ENCODE measurements at places on chromosomes 12 and 14.

- DNase-seq: no peak
These were observed 14.9 kb downstream of the LEMD3 start for GRCh38 chr12:65184176-65184857.

DNA sequence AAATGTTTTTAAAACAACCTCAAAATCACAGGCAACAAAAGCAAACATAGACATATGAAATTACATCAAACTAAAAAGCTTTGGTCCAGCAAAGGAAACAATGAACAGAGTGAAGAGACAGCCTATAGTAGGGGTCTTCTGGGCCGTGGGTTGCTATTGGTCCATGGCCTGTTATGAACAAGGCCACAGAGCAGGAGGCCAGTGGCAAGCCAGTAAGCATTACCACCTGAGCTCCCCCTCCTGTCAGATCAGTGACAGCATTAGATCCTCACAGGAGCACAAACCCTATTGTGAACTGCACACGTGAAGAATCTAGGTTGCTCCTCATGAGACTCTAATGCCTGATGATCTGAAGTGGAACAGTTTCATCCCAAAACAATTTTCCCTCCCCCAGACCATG is 174.0 kb downstream of the DIO2 start:
- no peak for DNase-seq

DNA sequence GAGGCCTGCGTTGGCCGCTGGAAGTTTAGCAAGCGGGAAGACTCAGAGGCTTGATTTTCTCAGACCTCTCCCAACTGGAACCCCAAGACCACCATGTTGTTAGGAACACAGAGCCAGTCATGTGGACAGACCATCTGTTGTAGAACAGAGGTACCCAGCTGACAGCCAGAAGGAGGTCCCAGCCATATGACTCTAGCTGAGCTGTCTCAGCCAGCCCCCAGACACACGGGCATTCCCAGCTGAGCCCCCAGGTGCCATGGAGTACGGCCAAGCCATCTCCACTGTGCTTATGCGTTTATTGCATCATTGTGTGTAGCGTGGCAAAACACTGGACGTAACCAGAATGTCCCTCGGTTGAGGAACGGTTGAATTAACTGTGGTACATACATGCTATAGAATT is 421.9 kb downstream of the TMEM132D start:
- no peak for DNase-seq

DNA sequence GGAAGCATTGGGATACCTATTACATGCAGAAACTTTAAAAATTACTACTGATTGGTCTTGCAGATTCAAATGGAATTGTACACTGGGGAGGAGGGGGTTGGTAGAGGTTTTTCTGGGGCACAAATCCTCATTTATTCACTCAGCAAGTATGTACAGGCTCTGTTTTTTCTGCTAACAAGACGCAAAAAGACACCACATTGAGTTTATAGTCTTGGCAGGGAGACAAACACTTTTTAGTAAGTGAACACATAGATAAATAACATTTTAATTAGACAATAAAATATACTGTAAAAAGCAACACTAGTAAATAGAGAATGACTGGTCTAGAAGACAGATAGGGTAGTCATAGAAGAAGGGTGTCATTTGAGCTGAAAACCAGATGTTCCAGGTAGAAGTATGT is 23.8 kb downstream of the GLIPR1L2 start:
- DNase-seq: no peak

DNA sequence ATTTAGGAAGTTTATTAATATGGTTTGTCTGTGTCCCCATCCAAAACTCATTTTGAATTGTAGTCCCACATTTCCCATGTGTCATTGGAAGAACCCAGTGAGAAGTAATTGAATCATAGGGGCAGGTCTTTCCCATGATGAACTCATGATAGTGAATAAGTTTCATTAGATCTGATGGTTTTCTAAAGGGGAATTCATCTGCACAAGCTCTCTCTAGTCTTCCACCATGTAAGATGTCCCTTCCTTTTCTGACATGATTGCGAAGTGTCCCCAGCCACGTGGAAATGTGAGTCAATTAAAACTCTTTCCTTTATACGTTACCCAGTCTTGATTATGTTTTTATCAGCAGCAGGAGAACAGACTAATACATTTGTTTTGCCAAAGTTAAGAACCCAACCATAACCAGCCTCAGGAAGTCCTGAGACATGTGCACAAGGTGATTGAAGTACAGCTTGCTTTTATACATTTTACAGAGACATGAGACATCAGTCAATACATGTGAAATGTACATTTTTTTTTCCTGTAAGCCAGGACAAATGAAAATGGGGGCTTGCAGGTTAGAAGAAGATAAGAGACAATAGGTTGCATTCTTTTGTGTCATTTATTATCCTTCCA is 1136.7 kb downstream of the TMEM121 start:
- no peak for DNase-seq

DNA sequence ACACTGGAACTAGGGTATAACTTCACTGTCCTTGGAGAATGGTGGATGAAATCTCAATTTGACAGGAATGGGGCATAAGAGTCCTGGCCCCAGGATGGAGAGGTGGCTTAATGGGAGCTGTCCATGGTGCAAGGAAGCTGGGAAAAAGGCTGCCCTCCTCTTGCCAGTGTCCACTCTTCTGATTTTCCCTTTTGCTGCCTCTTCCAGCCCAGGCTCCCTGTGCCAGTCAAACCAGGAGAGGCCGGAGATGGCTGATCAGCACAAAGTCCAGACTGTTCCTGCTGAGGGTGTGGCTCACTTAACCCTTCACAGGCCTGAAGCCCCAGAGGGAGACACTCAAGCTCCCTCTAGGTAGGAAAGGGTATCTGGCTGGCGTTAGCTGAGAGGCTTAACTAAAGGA is at the start of gene MYO1A:
MYO1A (minus strand) TSS at position 240 of the 400 bp plus-strand sequence. CDS start 1,806 bp downstream, outside the sequence.
- no peak for DNase-seq

GRCh38 chr12:94898388-94898787 is 105.1 kb downstream of the NDUFA12 start:
- DNase-seq: no peak

- no peak for DNase-seq
These were observed 51.1 kb downstream of the MIS18BP1 start for GRCh38 chr14:45201905-45202304.

DNA sequence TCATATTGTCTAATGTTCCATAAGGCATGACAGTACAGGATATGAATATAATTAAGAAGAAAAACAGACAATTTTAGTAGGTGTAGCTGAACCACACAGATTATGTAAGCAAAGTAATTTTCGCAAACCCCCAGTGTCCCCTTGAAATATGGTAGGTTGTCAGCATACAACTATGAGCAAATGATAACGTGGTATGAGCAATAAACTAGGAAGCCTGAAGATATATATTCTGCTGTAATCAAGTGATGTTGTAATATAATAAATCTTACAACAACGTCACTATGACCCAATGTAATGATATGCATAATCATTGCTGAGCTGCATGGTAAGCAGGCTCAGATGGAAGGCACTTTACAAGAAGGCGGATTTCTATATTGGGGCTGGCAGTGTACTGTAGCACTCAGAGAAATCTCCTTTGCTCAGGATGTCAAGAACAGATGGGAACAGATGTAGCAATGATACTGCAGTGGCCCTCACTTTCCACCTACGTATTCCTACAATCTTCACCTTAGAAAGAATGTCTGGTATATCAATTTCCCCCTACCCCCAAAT is 47.8 kb upstream of the MYF6 start:
- DNase-seq: no peak

Measured in mesothelial cell of epicardium (in vitro differentiated cells).